Hindlimb muscle (tissue), 1 donor: ENCODE measurements at places on chromosomes 5 and 9.

DNA sequence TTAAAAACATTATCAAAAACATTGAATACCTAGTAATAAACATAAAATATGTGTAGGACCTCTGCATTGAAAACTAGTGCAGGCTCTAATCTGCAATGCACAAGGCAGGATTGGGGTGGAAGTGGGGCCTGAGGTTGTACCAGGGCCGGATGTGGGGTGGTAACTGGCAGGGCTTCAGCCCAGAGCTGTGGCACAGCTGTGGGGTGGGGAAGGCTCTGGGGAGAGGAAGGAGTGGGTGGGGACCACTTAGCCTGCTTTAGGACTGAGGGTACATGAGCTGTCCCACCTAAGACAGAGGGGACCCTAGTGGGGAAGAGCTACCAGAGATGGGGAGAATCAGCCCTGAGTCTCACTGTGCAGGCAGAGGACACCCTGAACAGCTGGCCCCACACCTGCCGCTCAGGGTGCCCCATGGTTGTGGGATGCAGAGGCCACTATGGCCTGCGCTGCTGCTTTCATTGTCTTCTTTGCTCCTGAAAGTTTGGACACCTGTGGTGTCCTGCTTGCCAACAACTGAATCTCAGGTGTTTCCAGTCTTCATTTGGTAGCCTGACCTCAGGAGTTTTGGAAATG lies 311.4 kb downstream of the TLE4 start:
- DNase-seq = no peak

GRCh38 chr9:135117281-135117680 lies 29.8 kb downstream of the OLFM1 start:
- no peak for DNase-seq

GRCh38 chr9:14316602-14317300 lies 2.8 kb upstream of the NFIB start:
- DNase-seq = no peak

- DNase-seq = peak; percentile 17
These were observed 226.2 kb downstream of the CACNA1B start for GRCh38 chr9:138103849-138104206.

- no peak for DNase-seq
These were observed 248.9 kb downstream of the PIK3R1 start for GRCh38 chr5:68464424-68464823.

GRCh38 chr9:37947977-37948376 lies 44.0 kb upstream of the SLC25A51 start:
- no peak for DNase-seq

- DNase-seq = no peak
These were observed 7.9 kb downstream of the IRX4 start for GRCh38 chr5:1874771-1875220.

- no peak for DNase-seq
These were observed 3.0 kb upstream of the TUBB4B start for GRCh38 chr9:137237759-137238726.

GRCh38 chr5:54581831-54582548 lies 64.4 kb downstream of the SNX18 start:
- DNase-seq = no peak

GRCh38 chr5:35855187-35855586 lies 1.5 kb upstream of the IL7R start:
- DNase-seq = no peak

GRCh38 chr9:5002811-5003210 lies 17.7 kb downstream of the JAK2 start:
- DNase-seq = no peak

- no peak for DNase-seq
These were observed 88.9 kb downstream of the PCSK5 start for GRCh38 chr9:75979362-75979761.

DNA sequence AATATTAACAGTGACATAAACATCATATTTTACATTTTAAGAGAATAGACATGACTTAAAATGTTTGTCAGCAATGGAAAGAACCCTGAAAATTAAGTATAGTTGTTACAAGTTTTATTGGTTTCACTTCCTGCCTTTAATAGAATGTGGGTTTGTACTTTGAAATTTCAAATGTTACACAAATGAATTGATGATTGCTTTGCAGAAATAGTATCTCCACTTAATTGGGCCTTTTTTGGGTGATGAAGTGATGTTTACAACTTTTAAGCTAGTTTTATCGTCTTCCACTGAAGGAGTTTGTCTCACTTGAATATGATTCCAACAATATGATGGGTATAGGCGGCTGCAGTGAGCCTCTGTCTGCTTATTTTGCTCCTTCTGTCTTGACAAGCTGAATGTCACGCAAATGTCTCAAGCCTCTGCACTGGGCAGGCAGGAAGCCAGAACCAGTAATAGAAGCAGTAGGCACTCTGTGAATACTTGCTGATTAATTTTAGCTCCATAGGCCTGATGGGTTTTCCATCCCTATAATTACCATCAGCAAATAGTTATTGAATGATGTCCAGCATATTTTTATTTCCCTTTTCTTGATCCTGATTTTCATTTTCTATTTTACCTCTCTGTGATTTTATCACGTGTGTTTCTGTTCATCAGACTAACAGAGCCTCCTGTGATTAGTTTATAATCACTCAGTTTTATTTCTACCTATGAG lies 10.6 kb upstream of the NR3C1 start:
- no peak for DNase-seq

DNA sequence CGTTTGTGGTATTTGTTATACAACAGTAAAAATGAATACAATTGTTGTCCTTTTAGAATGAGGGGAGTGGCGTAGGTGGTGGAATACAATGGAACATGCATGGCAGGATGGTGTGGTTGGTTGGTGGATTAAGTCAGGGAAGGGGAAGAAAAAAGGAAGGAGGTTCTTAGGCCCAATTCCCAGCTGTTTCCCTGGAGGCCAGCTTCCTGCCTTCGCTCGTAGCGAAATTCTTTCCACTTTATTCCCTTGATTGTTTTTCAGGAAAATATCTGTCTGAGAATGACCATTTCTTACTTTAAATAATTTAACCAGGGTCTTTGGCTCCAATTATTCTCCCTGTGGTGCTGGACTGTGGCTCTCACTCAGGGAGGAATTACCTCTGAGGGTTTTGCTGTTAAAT lies 24.1 kb upstream of the DMAC1 start:
- DNase-seq = peak; percentile 32

DNA sequence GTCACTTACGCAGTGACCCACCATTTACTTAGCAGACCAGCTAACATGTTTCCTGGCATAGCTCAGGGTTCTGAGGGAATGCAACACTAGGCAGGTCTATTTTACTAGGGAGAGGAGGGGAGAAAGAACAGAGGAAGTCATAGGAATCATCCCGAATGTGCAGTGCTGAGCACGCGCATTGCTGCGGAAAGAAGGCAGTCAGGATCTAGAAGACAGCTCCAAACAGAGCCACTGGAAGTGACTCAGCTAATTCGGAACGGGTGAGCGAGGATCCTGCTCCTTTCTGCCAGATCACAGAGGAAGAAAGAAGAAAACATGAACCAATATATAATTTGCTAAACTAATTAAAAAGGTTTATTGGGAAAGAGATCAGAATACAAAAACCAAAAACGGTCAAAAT lies 339.8 kb downstream of the EFNA5 start:
- no peak for DNase-seq

DNA sequence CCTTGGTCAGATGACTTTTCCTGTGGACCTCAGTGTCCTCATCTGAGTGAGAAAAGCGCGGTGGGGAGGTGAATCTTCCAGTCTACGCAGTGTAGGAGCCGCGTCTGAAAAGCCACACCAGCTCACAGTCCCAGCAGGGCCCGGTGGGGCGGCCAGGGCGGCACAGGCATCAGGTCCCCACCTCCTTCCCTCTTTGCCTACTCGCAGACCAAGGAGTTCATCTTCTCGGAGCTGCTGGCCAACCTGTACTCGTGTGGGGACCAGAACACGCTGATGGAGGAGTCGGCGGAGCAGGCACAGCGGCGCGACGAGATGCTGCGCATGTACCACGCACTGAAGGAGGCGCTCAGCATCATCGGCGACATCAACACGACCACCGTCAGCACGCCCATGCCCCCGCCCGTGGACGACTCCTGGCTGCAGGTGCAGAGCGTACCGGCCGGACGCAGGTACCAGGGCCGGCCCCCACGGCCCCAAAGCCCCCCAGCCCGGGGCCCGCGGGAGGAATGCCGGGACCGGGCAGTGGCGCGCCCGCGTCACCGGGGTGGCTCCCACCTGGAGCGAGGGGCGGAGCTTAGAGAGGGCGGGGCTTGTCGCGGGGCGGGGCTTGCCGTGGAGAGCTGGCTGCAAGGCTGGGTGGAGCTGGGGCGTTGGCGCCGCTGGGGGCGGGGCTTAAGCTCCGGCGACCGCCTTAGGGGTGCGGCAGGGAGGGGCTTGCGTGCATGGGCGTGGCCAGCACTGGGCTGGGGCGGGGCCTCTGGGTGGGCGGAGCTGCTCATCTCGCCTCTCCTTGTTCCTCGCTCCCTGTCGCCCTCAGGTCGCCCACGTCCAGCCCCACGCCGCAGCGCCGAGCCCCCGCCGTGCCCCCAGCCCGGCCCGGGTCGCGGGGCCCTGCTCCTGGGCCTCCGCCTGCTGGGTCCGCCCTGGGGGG lies 25.6 kb downstream of the GOLGA2 start:
- peak; percentile 69 for DNase-seq

DNA sequence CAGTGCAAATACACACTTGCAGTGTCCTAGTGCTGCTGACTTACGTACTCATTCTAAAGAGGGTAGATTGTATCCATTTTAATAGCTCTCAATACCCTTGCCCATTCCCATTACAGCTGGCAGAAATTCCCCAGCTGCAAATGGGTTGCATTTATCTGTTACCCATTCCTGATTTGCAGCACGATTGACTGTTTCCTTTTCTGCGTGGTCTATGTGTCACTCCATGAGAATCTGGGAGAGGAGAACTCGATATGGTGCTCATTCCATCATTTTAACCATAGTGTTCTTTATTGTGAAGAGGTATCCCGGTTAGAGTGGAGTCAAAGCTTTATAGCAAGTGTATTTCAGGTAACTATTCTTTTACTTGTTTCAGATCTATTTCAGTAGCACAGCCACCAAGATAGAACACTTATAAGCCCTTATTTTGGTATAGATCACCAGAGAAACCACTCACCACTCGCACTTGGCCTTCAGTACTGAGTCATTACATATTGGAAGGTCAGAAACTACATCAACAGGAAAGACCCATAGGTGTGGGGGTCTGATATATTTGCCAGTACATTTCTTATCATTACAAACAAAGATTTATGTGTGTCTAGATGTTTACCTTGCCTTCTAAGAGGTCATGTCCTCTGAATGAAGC lies 139.5 kb downstream of the MUSK start:
- no peak for DNase-seq

DNA sequence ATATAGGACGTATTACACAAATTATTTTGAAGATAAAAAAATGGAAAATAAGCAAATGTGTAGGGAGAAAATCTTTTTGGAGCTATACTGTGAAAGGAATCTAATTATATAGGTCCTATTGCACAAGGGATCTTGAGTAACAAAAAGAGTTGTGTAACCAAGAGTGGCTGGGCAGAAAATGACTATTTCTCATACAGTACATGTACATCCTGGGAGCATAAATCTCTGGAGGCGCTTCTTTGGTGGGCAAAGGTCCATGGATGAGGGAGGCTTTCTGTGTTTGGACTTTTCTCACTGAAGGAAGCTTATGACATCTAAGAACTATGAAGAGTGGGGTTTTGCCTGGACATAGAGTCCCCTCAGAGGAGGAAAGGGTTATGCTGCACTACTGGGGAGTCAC lies 29.8 kb downstream of the ANKS6 start:
- DNase-seq = no peak

GRCh38 chr5:50702615-50703366 lies 36.4 kb downstream of the PARP8 start:
- no peak for DNase-seq

DNA sequence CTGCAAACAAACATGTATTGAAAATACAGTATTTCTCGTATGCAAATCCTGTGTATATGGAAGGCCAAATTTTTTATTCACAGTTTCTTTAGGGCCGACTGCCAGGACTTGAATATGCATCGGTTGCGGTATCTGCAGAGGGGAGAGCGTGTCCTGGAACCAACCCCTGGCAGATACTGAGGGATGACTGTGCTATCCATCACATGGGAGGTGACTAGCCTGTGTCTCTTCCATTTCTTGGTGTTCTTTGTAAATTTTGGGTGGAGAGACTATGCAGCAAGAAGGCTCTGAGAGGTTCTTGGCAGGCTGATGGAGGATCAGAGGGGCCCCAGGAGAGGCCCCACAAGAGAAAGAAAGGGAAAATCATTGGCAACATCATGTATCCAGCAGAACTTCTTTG lies 384.3 kb downstream of the YTHDC2 start:
- peak; percentile 54 for DNase-seq

- DNase-seq = no peak
These were observed 3.3 kb downstream of the MAPKAP1 start for GRCh38 chr9:125703662-125704061.

- DNase-seq = no peak
These were observed 16.5 kb downstream of the LARS1 start for GRCh38 chr5:146165903-146166302.

- DNase-seq = no peak
These were observed 85.6 kb upstream of the CCDC112 start for GRCh38 chr5:115381911-115382662.

DNA sequence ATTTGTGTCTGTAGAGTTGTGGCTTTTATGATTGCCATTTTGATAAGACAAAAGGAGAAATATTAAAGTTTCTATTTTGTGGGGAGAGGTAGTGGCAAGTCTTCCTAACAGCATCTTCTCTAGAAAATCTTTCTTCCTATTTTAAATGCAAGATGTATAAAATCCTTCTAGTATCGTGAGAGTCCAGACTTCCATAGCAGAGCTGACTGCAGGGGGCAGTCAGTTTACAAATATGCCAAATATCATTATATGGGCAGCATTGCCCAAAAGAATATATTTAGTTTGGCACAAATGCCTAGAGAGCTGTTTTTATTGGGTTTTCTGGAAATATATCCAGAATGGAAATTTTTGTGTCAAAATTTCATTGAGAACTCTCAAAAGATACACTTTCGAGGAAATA lies 82.1 kb upstream of the ALDH1A1 start:
- no peak for DNase-seq

GRCh38 chr9:128203707-128204551 lies 750 bp downstream of the DNM1 start:
- DNase-seq = no peak

DNA sequence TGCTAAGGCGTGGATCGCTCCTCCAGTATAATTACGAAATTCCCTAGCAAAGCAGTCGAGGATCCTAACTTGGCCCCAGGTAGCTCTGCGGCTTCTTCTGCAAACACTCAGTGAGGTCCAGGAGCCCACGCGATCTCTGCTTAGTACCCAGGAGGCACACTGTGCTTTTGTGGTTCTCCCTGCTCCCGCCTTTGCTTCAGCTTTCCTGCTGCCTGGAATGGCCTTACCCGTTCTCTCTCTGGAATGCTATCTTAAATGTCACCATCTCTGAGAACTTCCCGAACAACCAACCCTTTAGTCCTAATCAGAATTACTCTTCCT lies 639 bp downstream of the INVS start:
- DNase-seq = no peak

DNA sequence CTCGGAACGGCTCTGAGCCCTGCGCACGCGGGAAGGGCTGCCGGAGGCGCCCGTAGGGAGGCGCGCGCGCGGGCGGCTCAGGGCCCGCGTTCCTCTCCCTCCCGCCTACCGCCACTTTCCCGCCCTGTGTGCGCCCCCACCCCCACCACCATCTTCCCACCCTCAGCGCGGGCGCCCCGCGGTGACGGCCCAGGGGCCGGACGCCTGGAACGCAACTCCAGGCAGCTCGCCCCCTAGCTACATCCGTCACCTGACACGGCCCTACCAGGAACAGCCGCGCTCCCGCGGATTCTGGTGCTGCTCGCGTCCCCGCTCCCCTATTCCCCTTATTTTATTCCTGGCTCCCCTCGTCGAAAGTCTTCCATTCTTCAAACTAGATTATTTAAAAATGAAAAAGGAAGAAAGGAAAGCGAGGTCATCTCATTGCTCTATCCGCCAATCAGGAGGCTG lies at the start of gene CDKN2B-AS1:
Gene CDKN2B-AS1, plus strand, starts transcription at position 236 of the 450 bp plus-strand sequence.
- peak; percentile 55 for DNase-seq

GRCh38 chr5:60339691-60340201 lies 360.2 kb downstream of the DEPDC1B start:
- peak; percentile 88 for DNase-seq
